ENCODE measurements at places on chromosomes 11 and 22.

- DNase-seq = no peak
Measured at GRCh38 chr11:12165237-12165875, 55.0 kb downstream of the MICAL2 start.

DNA sequence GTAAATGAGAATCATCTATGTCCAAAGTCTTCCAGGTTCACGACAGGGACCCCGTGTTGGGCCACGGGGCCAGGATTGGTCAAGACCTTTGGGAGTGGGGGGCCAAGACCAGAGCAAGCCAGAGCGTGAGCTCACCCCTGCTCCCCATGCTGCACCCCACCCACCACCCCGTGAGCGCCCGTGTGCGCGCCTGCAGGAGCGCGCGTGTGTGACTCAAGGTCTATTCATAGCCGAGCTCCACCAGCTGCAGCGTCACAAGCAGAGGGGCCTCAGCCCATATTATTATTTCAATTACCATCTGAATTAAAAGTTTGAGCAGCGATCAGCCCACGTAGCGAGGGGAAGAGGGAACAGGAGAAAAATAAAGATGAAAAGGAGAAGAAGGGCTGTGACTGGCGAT lies 5.2 kb downstream of the KCNJ4 start:
- DNase-seq = no peak

DNA sequence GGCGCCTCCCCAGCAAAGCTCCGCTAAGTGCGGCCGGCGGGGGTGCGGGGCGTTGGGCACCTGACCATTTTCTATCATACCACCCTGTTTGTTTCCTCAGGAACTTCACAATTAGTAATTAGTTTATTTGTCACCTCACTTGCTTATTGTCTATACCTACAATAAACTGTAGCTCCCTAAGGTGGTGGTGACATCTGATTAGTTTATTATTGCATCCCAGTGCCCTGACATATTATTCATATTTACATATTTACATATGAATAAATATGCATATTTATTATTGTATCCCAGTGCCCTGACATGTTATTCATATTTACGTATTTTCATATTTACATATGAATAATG lies 24.7 kb upstream of the SORL1 start:
- no peak for DNase-seq

DNA sequence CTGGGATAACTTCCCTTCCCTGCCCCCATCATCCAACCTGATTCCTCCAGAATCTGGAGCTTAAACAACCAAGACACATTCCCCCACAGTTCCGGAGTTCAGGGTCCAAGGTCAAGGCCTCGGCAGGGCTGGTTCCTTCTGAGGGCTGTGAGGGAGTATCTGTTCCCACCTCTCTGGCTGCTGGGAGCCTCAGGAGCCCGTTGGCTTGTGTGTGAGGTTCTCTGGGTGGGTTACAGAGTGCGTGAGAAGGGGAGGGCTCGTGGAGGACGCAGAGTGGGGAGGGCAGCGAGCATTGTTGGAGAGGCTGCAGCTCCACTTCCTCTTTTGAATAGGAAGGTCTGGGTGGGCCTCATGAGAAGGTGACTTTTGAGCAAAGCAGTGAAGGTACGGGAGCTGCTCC lies 8.5 kb downstream of the SERHL2 start:
- no peak for DNase-seq

DNA sequence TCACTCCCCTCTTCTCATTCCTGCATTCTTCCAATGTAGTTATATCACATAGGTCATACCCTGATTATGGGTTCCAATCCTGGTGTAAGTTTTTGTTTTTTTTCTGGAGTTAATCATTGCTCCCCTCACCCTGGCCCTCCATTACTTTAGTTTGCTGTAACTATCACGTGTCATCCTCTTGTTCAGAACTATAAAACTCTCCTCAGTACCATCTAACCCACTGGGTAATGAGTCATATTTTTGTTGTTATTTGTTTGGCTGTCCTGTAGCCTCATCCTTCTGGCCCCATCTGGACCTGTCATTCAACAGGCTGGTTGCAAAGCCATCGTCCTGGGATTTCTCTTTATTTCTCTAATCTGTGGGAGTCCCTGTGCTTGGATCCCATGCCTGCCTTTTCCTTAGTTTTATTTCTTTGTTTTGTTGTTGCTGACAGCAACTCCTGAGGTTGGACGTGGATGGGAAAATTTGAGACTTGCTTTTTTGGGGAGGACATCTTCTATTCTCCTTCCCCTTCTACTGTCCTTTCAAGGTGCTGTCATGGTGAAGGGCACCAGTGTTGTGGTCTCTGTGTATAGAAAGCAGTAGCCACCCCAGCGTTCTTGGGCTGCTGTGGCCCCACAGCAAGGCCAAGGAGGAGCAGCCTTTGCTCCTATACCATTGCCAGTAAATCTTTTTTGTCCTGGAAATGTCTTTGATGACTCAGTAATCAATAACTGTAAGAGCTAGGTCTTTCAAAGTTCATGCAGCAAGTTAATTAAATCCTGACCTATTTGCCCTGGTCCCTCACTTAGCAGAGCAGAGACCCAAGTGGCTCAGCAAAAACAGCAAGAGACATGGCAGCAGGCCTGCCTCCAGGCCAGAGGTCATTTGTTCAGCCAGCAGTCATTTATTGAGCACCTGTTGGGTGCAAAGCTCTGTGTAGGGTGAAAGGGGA lies 82.5 kb downstream of the C22orf31 start:
- no peak for DNase-seq

All from activated CD4-positive, alpha-beta T cell treated with anti-CD3 and anti-CD28 coated beads for 24 hours (primary cell).